ENCODE measurements at places on chromosomes 6 and 20.

GRCh38 chr6:30988209-30988825, 4.8 kb downstream of the MUC21 start:
- DNase-seq: no peak

DNA sequence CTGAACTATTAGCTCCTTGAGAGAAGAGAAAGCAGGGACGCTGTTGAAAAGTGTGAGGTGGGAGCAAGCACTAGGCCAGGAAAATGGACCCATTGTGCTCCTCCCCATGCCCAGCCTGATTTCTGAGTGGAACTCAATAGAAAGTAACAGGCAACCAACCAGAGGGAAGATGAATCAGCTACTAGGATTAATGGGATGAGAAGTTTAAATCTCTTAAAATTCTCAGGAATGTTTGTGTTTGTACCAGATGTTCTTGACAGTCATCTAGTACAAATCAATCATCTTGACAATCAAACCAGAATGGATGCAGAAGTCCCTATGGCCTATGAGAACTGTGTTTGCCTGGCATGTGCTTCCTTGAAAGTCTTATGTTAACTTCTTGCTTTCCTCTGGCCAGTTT, 48.9 kb downstream of the HDDC2 start:
- no peak for DNase-seq

GRCh38 chr6:30571762-30572082, 480 bp downstream of the ABCF1 start:
- no peak for DNase-seq

DNA sequence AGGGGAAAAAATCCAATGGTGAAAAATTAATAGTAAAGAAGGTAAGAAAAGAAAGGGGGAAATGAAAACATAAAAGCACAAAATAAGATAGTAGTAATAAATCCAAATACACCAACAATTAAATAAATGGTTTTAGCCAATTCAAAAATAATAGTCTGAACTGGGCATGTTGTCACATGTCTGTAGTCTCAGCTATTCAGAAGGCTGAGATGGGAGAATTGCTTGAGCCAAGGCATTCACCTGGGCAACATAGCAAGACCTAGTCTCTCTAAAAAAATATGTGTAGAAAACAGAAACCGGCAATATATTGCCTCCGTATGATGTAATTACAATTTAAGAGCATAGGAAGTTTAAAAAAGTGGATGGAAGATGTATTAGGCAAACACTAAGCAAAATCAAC, 311.3 kb upstream of the FERMT1 start:
- no peak for DNase-seq

- DNase-seq: no peak
Observed at GRCh38 chr20:53786445-53787267, 193.0 kb upstream of the ZNF217 start.

DNA sequence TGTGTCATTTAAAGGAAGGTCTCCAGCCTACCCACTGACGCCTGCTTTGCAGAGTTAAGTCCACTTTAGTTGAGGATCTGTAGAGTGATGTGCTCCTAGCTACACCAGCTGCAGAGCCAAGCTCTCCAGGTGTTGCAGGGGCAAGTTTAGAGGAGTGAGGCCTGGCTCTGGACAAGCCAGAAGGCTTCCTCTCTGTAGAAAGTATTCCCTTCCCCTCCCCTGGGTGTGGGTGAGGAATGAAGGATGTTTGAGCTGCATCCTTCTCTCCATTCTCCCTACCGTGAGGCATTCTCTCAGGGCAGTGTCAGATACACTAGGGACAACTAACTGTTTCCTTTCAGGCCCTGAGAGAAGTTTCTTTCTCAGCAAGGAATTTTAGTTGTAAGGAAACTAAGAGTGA, 66.5 kb downstream of the ELOVL5 start:
- no peak for DNase-seq

GRCh38 chr6:90859612-90860011, 272.7 kb upstream of the MAP3K7 start:
- DNase-seq: no peak

- peak; percentile 26 for DNase-seq
Observed at GRCh38 chr6:150395388-150396009, 26.7 kb downstream of the IYD start.

GRCh38 chr20:63659370-63659769, 1.3 kb downstream of the RTEL1 start:
- no peak for DNase-seq

GRCh38 chr6:108848116-108848868, at the start of gene ARMC2:
Gene ARMC2, plus strand, starts transcription at chr6:108848422. Its CDS starts 5,846 bp downstream, at chr6:108854268.
- DNase-seq: peak; percentile 82

DNA sequence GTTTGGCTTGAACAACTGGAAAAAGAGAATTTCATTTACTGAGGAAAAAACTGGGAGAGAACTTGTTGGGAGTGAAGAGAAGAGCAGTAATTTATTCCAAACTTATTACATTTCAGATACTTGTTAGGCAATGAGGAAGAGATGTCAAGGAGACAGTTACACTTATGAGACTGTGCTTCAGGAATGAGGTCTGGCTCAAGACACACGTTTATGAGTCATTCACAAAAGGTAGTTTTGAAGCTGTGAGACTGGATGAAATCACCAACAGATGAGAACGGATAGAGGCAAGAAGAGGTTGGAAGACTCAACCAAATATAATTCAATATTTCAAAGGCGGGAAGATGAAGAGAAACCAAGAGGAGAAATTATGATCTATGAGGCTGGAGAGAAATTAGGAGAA, 70.6 kb upstream of the DEFB112 start:
- no peak for DNase-seq

GRCh38 chr20:33679758-33680485, 5.7 kb upstream of the NECAB3 start:
- no peak for DNase-seq

- no peak for DNase-seq
Observed at GRCh38 chr6:132265451-132266097, 135.7 kb downstream of the MOXD1 start.

DNA sequence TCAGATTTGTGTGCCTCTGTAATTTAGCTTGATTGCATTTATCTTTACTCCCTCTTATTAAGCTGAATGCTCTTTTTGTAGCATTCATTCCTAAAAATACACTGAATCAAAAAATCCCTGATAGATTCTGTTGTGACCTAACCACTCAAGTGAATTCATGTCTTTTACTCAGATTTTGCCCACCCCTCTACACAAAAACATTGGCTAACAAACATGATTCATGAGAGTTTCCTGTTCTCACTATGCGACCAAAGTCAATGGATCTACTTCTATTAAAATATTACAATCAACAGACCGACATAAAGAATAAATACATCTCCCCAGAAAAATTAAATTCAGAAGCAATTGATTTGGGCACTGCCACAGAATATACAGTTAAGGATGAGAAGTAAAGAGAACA, 99.5 kb upstream of the THEMIS start:
- DNase-seq: no peak

DNA sequence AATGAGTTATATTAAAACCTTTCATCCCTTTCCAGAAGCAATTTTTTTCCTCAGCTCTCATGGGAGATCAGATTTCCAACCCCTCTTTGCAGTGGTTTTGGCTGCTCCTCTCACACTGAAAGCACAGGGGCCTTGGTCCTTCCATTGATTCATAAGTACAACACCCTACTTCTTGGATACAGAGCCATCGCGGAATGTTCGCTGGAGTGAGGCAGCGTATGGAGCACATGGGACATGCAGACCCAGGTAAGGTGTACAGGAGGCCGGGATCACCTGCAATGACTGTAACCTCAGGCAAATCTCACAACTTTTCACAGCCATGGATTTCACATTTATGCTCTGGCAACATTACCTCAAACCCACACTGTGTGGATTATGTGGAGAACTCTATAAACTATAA, 75.2 kb upstream of the HEY2 start:
- no peak for DNase-seq

- DNase-seq: no peak
Observed at GRCh38 chr6:113318575-113318917, 538.6 kb upstream of the MARCKS start.

- DNase-seq: no peak
Observed at GRCh38 chr20:58905236-58905635, 52.7 kb downstream of the GNAS start.

- no peak for DNase-seq
Observed at GRCh38 chr6:137659871-137660270, 165.7 kb upstream of the OLIG3 start.
